ENCODE measurements at places on chromosomes 5 and 9.
A peak's percentile ranks its signal among the peaks of the same experiment; 100 is the strongest.

- DNase-seq = no peak
Measured at GRCh38 chr5:135308245-135308644, 90.8 kb downstream of the MACROH2A1 start.

DNA sequence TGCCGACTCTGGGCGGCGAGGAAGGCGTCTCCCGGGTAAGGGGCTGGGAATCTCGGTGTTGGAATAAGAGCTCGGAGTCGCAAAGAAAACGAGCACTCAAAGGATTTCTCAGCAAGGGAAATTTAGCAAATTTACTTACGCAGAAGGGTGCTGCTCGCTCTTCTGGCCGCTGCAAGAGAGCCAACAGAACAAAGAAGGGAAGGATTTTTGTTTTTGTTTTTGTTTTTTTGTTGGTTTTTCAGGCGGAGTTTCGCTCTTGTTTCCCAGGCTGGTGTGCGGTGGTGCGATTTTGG lies 279 bp downstream of the GTF3C5 start:
- DNase-seq = no peak

- no peak for DNase-seq
Measured at GRCh38 chr9:23702311-23702922, 123.6 kb downstream of the ELAVL2 start.

DNA sequence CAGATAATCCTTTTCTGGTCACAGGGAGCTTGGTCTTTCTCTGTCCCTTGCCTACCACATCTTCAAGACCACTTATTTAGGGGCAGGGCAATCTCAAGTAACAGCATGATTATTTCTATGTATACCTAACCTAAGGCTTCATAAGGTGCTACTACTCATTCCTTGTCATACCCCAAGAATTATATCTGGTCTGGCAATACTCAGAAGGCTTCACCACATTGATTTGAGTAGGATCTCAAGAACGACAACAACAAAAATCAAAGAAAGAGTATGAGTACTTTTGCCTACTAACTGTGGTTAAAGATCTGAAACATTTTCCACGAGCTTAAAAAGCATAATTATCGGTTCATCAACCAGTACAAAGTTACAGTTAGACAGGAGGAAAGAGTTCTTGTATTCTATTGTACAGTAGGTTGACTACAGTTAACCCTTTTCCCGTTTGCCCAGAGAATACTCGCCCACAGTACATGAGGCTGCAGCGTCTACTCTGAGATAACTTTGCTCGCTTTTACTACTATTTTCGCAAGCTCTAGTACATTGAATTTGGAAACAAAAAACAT lies 41.0 kb downstream of the FANCC start:
- DNase-seq = no peak

DNA sequence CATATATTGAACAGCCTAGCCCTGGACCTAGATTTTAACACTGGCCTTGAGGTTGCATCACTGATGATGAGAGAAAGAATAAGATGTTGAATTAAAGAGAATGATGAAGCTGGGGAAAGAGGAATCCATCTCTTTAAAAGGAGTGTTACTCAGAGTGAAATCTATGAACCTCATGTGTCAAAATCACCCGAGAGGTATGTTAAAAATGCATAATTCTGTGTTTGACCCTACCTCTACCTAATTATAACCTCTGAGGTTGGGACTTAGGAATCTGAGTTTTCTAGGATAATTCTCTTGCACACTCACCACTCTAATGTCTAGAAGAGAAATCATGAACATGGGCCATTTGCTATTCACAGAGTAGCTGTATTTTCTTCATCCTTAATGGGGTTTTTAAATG lies 479.4 kb downstream of the ENC1 start:
- no peak for DNase-seq

DNA sequence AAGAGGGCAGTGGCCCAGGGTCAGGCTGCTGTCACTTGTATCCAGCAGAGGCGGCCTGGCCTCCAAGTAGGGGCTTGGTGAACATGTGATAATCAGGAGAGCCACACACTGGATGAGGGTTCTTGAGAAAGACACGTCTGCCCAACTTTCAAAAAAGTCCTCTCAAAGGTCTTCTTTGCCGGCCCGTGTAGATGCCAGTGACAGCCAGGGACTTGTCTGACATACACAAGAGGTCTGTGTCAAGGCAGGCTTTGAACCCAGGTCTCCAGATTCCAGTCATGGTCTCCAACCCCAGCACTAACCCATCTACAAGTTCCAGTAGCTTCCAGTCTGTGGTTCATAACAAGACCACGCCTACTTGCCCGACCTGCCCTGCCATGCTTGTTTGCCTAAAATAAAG lies 7.9 kb upstream of the AMBP start:
- DNase-seq = no peak

GRCh38 chr9:138051586-138052321 lies 174.2 kb downstream of the CACNA1B start:
- DNase-seq = no peak

DNA sequence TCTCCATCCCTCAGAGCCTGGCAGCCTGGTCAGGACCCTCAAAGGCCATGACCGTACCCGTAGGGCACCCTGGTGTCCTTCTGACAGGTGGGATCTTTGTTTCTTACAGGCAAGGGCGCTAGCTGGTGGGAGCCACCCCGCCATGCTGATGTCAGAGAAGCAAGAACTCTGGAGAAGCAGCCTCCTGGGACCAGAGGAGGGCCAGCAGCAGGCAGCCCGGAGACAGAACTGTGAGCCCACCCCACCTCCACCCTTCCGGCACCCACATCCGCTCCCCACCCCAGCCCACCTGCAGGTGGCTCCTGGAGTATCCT lies 42.2 kb upstream of the IL17B start:
- no peak for DNase-seq

DNA sequence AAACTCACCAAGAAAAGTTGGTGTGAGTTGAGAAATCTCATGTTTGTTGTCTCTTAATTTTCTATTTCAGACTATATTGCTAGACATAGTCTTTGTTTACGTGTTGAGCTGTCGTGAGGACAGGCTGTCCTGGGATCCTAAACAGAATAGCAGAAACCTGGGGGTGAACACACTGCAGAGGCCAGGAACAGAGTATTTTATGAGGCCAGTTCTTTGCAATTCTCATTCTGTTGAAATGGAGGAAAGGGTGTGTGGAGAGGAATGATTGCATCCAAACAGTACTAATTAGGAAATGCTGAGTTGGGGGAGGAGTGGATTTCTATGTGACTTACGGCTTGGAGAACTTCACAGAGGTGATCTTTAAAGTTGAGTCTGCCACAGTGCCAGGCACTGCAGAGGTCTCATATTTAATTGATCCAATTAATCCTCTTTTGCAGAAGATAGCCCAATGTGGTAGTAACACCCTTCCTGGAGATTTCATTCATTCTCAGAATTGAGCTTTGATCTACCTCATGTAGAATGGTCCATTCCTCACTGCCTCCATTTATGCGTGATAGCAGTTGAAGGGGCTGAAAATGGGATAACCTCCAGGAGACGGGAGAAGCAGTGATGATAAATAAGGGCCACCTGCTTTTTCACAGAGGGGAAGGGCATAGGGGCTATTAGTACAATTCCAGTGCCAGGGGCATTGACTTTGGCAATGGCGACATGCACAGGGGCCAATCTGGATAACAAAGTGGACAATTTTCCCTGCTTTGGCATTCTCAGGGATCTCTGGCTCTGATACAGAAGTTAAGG lies 84.7 kb upstream of the TNFAIP8 start:
- DNase-seq = peak; percentile 74

GRCh38 chr5:62327138-62328053 lies 21.4 kb downstream of the KIF2A start:
- no peak for DNase-seq

- DNase-seq = no peak
Measured at GRCh38 chr9:136844761-136845464, 2.6 kb downstream of the AJM1 start.

DNA sequence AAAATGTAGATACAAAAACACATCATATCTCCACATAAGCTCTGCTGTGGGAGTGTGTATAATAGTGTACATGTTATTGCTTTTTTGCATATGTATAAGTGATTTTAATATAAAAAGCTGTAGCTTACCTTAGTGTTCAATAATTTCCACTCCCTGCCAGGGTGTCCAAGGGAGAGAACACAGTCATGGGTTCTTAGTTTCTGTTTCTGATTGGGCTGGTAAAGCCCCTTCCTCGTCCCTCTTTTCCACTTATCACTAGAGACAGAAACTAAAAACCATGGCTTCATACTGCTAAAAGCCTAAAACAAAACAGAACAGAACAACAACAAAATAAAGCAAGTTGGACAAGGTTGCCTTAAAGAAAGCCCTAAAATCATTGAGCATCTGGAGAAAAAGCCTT lies 74.4 kb upstream of the S1PR3 start:
- no peak for DNase-seq

- no peak for DNase-seq
Measured at GRCh38 chr5:133531178-133531577, 81.2 kb downstream of the FSTL4 start.

DNA sequence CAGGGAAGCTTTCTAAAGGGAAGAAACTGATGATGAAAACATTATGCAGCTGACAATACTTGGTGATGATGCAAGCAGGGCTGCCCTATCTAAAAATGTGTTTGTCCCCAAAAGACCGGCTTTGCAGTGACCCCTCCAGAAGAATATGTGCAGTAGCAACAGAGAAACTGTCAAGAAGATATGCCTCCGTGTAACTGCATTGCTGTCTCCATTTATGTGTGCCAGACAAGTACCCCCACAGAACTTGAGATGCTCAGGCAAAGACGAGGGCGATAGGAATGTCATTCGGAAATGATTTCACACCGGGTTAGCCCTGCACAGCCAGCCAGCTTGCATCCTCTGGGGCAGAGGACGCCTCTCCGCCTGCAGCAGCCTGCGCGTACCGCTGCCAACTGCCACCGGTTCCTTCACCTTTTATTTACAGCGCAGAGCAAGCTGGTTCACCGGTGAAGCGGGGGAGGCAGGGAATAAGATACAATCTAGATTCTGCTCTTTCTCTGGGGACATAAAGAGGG lies 2.0 kb downstream of the GABBR2 start:
- no peak for DNase-seq

- DNase-seq = no peak
Measured at GRCh38 chr5:116771466-116772151, 197.0 kb upstream of the SEMA6A start.

- DNase-seq = peak; percentile 93
Measured at GRCh38 chr5:20536813-20537212, 548.8 kb upstream of the CDH18 start.

- DNase-seq = peak; percentile 57
Measured at GRCh38 chr9:133004091-133004998, 25.9 kb downstream of the GFI1B start.

GRCh38 chr5:67966712-67967111 lies 248.8 kb upstream of the PIK3R1 start:
- DNase-seq = no peak

DNA sequence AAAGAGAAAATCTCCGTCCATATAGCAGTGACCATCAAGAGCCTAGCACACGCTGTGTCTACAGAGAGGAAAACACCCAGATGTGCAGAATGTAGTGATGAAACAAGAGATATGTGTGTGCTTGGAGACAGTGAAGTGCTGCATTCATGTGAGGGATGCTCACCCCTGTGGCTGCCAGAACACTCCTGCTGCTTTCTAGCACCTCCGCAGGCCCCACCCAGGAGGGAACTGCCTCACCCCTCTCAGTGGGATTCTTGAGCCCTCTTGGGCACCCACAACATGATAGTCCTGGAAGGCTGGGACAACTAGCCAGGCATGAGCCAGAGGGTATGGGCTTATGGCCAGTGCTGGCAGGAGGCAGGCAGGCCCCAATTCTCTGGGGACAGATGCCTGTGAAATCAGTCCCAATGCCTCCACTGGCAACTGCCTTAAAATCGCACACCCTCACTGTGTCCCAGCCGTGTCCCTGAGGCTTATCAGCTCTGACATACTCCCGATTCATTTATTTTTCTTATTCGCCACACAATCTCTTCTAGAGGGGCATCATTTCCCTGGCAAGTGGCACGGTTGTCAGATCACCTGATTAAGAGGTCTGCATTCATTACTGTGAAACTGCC lies 73.2 kb upstream of the FSTL4 start:
- no peak for DNase-seq

GRCh38 chr9:134360897-134361296 lies 34.6 kb downstream of the RXRA start:
- no peak for DNase-seq

DNA sequence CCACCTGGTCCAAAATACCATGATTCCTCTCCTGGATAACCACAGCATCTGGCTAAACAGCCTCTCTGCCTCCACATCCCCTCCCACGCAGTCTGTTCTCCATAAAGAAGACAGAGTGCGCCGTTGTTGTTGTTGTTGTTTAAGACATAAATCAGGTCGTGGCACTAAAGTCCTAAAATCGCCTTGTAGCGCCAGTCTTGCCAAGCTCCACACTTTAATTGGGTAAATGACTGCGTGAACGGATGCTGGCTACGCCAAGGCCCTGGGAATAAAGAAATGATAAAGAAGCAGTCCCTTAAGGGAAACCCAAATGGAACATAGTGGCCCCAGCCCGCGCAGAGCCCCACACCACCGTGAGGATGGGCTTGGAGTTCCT lies 364 bp upstream of the SFXN1 start:
- no peak for DNase-seq

- DNase-seq = peak; percentile 1
Measured at GRCh38 chr5:166341740-166342337, 1949.6 kb upstream of the WWC1 start.

DNA sequence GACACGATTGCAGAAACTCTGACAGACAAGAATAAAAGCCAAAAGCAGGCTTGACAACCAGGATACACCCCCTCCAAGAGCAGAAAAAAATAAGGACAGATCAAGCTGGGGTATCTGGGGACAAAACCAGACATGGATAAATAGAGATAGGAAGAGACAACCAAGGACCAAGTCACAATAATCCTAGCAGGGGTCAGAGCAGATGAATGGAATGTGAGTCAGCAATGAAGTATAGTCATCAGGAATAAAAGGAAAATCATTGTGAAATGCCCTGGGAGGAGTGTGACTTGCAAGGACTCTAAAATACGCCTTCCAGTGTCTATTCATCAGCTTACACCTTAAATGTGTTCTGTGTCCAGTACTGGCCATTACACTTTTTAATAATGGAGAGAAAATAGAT lies 206.8 kb downstream of the CAAP1 start:
- no peak for DNase-seq

- peak; percentile 17 for DNase-seq
Measured at GRCh38 chr5:16791036-16791705, 144.9 kb downstream of the MYO10 start.

DNA sequence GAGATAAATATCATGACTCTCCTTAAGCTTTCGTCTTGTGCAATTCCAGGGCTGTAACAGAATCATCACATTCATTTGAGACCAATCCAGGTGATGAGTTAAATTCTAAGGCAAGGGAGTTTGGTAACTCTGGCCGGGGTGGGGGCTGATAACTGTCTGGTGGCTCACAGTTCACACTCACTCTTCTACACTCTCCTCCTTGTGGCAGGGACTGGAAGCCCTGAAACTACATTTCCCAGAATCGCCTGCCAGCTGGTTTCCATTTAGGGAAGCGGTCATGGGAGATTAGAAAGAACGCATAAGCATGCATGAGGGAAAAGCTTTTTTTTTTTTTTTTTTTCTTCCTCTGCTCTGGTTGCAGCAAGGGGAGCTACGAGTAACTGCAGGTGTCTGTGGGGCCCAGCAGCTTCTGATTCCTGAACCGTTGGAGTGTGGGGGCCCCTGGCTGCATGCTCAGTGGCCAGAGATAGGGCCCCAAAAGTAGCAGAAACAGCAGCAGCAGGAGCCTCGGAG lies 154.8 kb upstream of the TBC1D2 start:
- peak; percentile 20 for DNase-seq

GRCh38 chr5:60604771-60605170 lies 95.2 kb downstream of the DEPDC1B start:
- DNase-seq = no peak

Measured in AML-193 (cell line).